ENCODE measurements at places on chromosomes 12 and 14.

GRCh38 chr14:60266021-60266937 lies 17.3 kb downstream of the PPM1A start:
- peak; percentile 17 for DNase-seq

- no peak for DNase-seq
Measured at GRCh38 chr12:128818065-128819022, 5.4 kb downstream of the SLC15A4 start.

DNA sequence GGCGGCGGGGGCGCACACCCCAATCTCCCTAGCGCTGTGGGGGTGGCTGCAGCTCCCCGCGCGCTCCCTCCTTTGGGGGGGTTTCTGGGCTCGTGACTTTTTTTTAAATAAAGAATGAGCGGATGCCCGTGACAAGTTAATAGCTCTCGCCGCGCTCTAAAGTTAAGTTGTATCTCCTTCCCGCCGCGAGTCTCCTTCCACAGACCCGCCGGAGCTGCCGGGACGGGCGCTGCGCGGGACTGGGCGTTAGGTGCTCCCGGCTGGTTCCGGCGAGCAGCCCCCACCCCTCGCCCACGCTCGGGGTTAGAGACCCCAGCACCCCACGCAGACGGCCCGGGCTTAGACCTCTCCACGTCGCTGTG lies 82.6 kb upstream of the HMGA2 start:
- no peak for DNase-seq

GRCh38 chr14:72686832-72687231 lies 207.1 kb downstream of the DPF3 start:
- DNase-seq: no peak

DNA sequence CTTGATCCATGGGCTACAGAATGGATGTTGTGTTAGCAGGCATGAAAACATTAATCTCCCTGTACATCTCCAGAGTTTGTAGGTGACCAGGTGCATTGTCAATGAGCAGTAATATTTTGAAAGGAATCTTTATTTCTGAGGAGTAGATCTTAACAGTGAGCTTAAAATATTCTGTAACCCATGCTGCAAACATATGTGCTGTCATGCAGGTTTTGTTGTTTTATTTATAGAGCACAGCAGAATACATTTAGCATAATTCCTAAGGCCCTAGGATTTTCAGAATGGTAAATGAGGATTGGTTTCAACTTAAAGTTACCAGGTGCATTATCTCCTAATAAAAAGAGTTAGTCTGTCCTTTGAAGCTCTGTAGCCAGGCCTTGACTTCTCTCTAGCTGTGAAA lies 3.5 kb upstream of the FITM1 start:
- no peak for DNase-seq

- DNase-seq: no peak
Measured at GRCh38 chr12:53849656-53850055, 89.0 kb upstream of the HOXC13 start.

GRCh38 chr14:53953828-53954550 lies 2.6 kb downstream of the BMP4 start:
- no peak for DNase-seq

GRCh38 chr14:94322648-94323570 lies at the start of gene SERPINA6:
TSS of gene SERPINA6 (minus strand) at chr14:94323336. CDS start at chr14:94314648, 8,688 bp downstream.
- DNase-seq: no peak

DNA sequence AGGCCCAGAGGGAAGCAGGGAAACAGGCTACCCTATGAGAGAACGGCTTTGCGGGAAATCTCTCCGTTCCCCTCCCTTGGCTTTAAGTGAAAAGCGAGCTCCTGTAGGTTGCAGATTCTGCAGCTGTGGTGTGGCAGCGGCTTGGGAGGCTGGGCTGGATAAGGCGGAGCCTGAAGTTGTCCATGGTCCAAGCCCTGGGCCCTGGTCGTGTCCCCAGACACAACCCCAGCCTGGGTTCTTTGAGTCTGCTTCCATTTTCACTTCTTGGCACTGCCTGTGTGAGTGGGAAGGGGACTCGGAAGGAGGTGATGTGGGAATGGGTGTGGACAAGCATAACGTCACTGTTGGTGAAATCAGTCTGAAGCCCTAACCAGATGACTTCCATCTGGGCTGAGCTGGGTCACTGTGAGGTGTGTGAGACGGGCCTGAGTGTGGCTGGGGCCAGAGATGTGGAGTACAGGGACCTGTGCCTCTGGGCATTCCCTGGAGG lies 43.0 kb upstream of the CTDSP2 start:
- no peak for DNase-seq

DNA sequence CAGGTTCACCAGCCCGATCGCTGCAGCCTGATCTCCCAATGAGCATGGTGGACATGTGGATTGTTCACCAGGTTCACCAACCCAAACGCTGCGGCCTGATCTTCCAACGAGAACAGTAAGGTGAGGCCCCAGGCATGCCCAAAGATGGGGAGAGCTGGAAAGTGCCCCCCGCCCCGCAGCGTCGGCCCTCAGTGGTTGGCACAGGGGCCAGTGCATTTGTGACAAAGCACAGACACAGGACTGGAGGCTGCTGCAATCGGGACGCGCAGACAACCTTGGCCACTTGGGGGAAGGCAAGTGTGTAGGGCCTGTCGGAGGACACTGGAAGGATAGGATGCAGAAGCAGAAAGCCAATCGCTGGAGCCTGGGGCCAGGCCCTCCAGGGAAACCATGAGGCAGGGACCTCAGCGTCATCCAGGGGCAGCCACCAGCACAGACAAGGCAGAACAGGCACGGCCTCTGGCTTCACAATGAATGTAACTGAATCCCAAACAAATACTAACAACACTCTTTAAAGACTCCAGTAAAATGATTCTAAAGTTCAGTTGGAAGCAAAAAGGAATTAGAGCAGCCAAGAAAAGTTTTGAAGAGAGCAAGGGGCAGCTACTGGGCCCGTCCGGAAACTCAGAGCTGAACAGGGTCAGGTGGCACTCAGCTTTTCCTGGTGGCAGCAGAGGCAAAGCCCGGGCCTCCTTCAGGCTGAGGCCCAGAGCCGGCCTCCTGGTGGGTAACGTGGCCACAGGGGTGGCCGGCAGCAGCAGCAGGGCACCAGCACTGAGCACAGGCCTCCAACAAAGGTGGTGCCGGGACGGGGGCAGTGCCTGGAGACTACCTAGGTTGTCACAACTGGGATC lies 13.3 kb downstream of the BRF1 start:
- DNase-seq: no peak

GRCh38 chr12:28135801-28136439 lies 54.3 kb upstream of the CCDC91 start:
- DNase-seq: no peak

All from stimulated activated CD4-positive, alpha-beta T cell treated with anti-CD3 and anti-CD28 coated beads, Interleukin-4, amount 100 ng/mL, for 24 hours (primary cell).